ENCODE measurements at places on chromosomes 2 and 18.
A peak's percentile ranks its signal among the peaks of the same experiment; 100 is the strongest.

DNA sequence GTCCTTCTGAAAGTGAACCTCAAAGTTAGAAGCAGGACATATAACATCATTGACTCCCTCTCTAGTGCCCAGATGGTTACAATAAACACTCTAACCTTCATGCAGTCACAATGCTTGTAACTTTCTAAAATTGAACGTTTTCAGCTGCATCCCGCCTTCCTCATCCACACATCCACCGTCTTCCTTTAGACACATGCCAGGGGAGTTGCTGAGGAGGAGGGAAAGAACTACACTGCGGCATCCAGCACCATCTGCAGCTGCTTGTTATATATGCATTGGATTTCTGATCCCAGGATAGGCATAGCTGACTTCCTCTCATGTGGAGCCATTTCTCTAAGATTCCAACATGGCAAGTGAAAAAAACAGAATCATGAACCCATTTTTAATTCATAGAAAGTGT, 96.8 kb downstream of the FBXO15 start:
- DNase-seq, result no peak

DNA sequence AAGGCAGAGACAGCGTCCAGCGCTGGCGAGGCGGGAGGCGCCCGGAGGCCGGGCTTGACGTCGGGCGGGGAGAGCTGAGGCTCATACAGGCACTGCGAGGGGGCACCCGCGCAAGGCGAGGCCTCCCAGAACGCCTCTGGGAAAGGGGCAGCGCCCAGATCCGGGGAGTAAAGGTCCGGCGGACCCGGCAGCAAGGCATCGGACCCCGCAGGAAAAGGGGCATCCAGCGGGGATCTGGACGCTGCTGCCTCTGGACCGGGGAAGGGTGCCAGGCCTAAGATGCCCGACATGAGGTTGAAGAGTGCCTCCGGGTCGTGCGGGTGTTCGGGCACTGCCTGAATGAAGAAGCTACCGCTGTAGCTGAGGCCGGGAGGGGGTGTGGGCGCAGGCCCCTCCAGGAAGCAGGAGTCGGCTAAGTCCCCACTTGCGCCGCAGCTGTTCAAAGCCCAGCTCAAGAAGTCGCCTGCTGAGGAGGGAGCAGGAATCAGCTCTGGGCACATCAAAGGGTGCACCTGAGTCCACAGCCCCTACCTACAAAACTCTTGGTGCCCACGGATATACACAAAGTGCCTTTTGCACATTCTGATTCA, 937 bp downstream of the EGR4 start:
- DNase-seq, result no peak

GRCh38 chr2:43078301-43078700, 148.1 kb downstream of the ZFP36L2 start:
- DNase-seq, result no peak

GRCh38 chr2:195472501-195473234, 184.4 kb upstream of the SLC39A10 start:
- DNase-seq, result no peak

- DNase-seq, result no peak
Observed at GRCh38 chr2:68588589-68588988, 54.8 kb upstream of the PROKR1 start.

DNA sequence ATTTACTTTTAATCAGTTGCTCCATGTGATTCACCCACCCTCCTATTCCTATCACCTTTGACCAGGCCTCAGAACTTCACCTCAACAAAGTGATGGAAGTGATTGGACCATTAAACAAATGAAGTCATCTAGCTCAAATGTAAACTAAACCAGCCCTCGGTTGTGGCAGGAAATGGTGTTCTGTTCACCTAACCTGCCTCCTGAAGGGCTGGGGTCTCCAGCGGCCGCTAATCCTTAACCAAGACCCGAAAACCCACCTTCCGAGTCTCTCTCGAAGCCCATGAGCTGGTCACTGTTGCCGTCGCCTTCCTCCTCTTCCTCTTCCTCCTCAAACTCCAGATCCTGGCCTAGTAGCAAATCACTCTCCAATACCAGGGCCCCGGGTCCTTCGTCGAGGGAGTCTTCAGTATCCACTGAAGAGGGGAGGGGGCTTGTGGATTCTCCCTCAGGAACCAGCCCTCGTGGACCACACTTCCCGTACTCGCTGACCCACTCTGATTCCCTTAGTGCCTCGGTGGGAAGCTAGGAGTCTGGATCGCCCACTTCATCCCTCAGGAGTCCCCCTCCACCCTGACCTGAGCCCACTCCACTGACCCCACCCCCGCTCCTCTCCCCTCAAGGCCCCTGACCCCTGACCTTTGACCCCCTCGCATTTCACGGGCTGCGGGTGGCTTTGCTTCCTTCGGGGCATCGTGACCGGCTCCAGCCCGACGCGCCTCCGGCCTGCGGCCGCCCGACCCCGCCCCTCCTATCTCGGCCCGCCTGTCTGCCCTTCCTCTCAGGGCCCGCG, 503 bp downstream of the ZNF513 start:
- peak; percentile 56 for DNase-seq

DNA sequence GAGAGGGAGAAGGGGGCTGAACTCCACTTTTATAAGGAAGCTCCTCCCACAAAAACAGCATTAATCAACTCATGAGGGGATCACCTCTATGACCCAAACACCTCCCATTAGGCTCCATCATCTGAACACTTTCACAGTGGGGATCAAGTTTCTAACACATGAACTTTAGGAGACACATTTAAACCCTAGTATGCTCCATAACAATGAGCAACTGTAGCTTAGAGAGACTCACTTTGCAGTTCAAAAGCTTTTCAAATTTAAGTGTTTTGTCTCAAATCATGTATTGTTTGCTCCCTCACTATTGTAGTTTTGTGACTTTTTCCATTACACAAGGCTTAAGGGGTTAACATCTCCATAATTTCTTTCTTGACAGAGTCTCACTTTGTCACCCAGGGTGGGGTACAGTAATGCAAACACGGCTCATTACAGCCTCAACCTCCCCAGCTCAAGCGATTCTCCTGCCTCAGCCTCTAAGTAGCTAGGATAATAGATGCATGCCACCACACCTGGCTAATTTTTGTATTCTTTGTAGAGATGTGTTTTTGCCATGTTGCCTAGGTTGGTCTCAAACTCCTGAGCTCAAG, 352.7 kb upstream of the CDH20 start:
- no peak for DNase-seq

GRCh38 chr18:79451237-79452125, 55.8 kb downstream of the NFATC1 start:
- no peak for DNase-seq

GRCh38 chr2:222883420-222883819, 22.6 kb downstream of the ACSL3 start:
- DNase-seq, result no peak

DNA sequence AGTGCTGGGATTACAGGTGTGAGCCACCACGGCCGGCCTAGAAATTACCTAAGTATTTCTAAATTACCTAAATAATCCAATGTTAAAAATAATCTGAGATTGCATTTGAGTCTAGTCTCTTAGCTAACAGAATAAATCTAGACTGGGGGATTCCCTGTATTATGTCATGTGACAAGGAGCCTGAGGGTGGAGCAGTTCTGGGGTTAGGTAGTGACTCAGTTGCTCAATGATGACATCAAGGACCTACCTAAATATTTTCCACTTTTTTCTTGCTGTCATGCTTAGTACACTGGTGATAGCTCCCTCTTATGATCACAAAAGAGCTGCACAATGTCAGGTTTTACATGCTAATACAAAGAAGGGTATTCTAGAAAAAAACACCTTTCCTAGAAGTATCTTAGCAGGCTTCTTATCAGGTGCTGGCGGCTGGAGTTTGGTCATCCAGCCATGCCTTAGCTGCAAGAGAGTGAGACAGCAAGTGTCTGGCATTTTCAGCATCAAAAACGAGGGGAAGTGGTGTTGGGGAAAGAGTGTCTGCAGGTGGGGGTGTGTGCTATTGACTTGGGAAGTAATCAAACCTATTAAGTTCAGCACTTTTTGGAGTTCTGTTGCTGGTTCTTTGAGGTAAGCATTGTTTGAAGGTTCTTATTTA, 17.5 kb upstream of the CEP192 start:
- DNase-seq, result no peak

- DNase-seq, result no peak
Observed at GRCh38 chr2:152093464-152093863, 5.4 kb downstream of the CACNB4 start.

DNA sequence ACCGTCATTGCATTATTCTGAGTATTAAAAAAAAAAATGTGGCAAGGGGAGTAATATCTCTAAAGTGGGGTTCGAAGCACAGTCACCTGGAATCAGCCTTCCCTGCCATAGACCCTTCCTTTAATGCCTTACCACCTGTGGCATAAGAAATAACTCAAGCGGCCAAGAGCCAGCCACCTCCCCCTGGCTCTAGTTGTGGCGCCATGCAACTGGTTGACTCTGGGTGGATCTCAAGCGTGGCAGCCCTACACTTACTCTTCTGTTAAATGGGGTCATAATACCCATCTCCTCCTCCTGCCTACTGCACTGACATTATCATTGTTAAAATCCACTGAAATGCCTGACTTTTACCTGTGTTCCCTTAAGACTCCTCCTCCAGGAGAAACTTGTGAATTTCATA, 175.8 kb downstream of the SMAD7 start:
- no peak for DNase-seq

DNA sequence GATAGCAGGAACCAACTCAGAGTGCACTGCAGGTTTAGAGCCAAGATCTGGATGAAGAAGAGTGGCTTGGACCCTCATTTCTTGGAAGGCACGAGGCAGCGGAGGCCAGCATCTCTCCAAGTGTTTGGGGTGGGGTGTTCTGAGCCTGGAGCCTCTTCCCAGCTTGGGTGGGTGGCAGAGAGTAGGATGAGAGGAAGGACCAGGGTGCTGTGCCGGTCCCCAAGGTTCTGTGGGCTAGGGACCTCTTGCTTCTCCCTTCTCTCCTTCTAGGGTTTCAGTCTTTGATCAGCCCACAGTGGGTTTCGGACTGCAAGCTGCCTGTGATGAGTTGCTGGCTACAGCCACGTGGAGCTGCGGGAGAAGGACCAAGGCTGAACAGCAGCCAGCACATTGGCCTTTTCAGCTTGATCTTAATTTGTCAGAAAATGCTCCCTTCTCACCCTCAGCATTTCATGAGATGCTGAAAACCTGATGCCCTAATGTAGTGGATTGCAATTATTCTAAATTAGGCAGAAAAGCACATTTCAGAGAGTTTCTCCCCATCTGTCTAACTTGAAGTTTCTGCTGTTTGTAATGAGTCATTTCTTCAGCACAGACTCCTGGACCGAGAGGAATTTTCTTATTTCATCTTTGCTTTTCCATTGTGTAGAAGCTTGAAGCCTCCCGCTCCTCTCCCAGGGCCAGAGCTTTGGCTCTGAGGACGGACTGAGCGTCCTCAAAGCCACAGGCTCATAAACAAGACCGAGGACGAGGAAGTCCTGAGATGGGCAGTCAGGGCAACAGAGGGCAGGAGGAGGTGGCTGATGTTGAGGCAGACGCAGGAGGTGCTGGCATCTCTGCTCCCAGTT, 99.1 kb upstream of the HDAC4 start:
- no peak for DNase-seq

GRCh38 chr2:201452058-201452921, 750 bp downstream of the STRADB start:
- DNase-seq, result peak; percentile 32

- no peak for DNase-seq
Observed at GRCh38 chr2:69945941-69946340, 15.5 kb downstream of the ASPRV1 start.
